Progenitor cell of endocrine pancreas (in vitro differentiated cells): ENCODE measurements at places on chromosomes 1 and 21. TPM values are rescaled to one million over a fixed set of nuclear protein-coding genes. Genes with fewer than 3 reads are reported as not detected.

- DNase-seq = no peak
- peak overlapping the region; percentile 56 for H3K27ac ChIP-seq
- peaks cover 14% of the 10 kb centered on the region for H3K4me1 ChIP-seq
- no peaks in the 10 kb centered on the region for H3K36me3 ChIP-seq
- peaks cover 5% of the 10 kb centered on the region for H3K27me3 ChIP-seq
These were observed 88.4 kb downstream of the PROX1 start for GRCh38 chr1:214075999-214076707.

- no peak for DNase-seq
- H3K36me3 ChIP-seq = peaks cover 48% of the 10 kb centered on the region
- H3K27me3 ChIP-seq = no peaks in the 10 kb centered on the region
- H3K4me1 ChIP-seq = peaks cover 34% of the 10 kb centered on the region
These were observed 12.4 kb downstream of the C1orf198 start for GRCh38 chr1:230855886-230856285.

DNA sequence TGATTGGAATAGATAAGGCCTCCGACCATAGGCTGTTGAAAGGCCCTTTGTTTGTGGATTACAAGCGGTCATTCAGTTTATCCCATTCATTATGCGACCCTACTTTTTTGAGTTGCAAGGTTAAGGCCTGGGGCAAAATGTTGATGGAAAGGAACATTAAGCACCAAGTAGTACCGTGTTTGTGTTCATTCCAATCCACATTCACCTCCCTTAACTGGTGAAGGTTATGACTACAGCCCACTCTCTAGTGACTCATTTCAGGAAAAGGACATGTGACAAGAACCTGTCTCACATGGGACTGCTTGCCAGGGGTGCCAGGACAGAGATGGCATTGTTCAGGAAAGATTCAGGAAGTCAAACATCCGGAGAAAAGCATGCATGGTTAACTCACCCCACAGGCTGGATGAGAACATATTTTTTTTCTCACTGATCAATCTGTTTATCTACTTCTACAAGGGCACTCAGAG is 81.6 kb downstream of the CD58 start:
- no peaks in the 10 kb centered on the region for H3K36me3 ChIP-seq
- no peaks in the 10 kb centered on the region for H3K27me3 ChIP-seq
- H3K4me1 ChIP-seq = peaks cover 38% of the 10 kb centered on the region
- H3K4me3 ChIP-seq = no peak overlapping the region

- peaks cover 61% of the 10 kb centered on the region for H3K27me3 ChIP-seq
- H3K36me3 ChIP-seq = no peaks in the 10 kb centered on the region
- H3K4me3 ChIP-seq = no peak overlapping the region
- no peak for DNase-seq
- H3K27ac ChIP-seq = no peak overlapping the region
These were observed 73.5 kb downstream of the RRAGC start for GRCh38 chr1:38786040-38786436.

GRCh38 chr1:176717066-176717750 is 254.2 kb downstream of the PAPPA2 start:
- no peak for DNase-seq
- no peaks in the 10 kb centered on the region for H3K27me3 ChIP-seq
- no peak overlapping the region for H3K4me3 ChIP-seq
- no peak overlapping the region for H3K27ac ChIP-seq

DNA sequence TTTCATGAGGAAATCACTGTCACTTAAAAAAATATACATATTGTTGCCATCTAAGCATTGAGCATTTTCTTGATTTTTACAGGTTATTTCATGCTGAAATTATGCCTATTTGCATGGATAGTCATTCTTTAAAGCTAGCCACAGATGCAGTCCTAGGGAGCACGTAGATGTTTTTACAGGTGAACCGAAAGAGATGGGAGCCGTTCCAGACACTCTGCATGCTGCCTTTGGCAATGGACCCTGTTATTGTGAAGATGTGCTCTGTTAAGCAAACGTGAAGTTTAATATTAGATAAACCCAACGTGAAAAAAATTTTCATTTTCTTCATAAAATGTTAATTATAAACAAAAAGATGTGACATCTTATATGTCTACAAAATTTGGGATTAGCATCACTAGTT is 7.1 kb downstream of the PROX1 start:
- peaks cover 32% of the 10 kb centered on the region for H3K36me3 ChIP-seq
- no peak overlapping the region for H3K4me3 ChIP-seq
- H3K27ac ChIP-seq = no peak overlapping the region
- no peaks in the 10 kb centered on the region for H3K27me3 ChIP-seq
- peaks cover 41% of the 10 kb centered on the region for H3K4me1 ChIP-seq
- no peak for DNase-seq

GRCh38 chr1:41619511-41620364 is 135.3 kb upstream of the EDN2 start:
- H3K27me3 ChIP-seq = peaks cover 12% of the 10 kb centered on the region
- no peak overlapping the region for H3K4me3 ChIP-seq
- H3K36me3 ChIP-seq = no peaks in the 10 kb centered on the region
- DNase-seq = no peak
- H3K27ac ChIP-seq = no peak overlapping the region

GRCh38 chr1:27527223-27527889 is 37.4 kb upstream of the WASF2 start:
- H3K36me3 ChIP-seq = no peaks in the 10 kb centered on the region
- H3K4me1 ChIP-seq = peaks cover 53% of the 10 kb centered on the region
- peak overlapping the region; percentile 62 for H3K4me3 ChIP-seq
- H3K27ac ChIP-seq = peak overlapping the region; percentile 87

- no peaks in the 10 kb centered on the region for H3K36me3 ChIP-seq
- peaks cover 22% of the 10 kb centered on the region for H3K27me3 ChIP-seq
- H3K4me3 ChIP-seq = no peak overlapping the region
- H3K27ac ChIP-seq = no peak overlapping the region
- no peaks in the 10 kb centered on the region for H3K4me1 ChIP-seq
- DNase-seq = no peak
These were observed 16.3 kb upstream of the IL10 start for GRCh38 chr1:206788487-206789050.

DNA sequence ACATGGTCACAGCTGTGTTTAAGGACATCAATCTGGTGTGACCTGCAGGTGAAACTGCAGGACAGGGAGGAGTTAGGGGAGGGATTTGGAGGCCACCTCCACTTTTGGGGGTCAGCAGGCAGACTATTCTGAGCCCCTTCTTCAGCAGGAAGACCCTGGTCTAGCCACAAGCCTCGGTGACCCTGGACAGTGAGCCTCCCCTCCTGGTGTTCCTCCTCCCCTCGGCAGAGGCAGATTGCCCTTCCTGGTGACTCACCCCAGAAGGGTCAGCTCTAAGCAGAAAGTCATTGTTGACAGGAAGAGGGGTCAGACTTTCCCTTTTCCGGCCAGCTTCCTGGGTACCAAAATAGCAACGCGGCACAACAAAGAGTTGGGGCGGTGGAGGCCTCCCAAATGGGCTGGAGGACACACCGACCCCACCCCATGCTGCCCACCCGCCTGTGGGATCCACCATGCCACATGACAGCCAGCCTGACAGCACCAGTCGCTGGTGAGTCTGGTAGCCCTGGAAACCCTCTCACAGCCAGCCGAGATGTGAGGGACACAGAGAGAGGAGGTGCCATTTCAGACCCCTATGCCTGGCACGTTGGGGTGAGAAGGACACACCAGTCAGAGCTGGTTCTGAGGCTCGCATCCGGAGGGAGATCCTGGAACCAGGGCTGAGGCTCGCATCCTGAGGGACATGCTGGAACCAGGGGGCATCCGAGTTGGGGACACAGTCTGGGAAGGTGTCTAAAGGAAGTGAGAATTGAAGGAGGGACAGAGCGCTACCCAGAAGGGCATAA is 14.7 kb upstream of the CSF1 start:
- H3K4me1 ChIP-seq = no peaks in the 10 kb centered on the region
- no peak overlapping the region for H3K27ac ChIP-seq
- no peaks in the 10 kb centered on the region for H3K36me3 ChIP-seq
- no peak for DNase-seq
- H3K27me3 ChIP-seq = peaks cover 24% of the 10 kb centered on the region

- peak overlapping the region; percentile 17 for H3K27ac ChIP-seq
- peaks cover 8% of the 10 kb centered on the region for H3K4me1 ChIP-seq
- peaks cover 20% of the 10 kb centered on the region for H3K36me3 ChIP-seq
- DNase-seq = no peak
- H3K4me3 ChIP-seq = no peak overlapping the region
These were observed 50.2 kb downstream of the UBE4B start for GRCh38 chr1:10082785-10083479.

GRCh38 chr1:68233202-68233601 is 879 bp upstream of the WLS start:
- peak overlapping the region; percentile 91 for H3K27ac ChIP-seq
- no peak for DNase-seq
- peak overlapping the region; percentile 91 for H3K4me3 ChIP-seq
- peaks cover 19% of the 10 kb centered on the region for H3K4me1 ChIP-seq

DNA sequence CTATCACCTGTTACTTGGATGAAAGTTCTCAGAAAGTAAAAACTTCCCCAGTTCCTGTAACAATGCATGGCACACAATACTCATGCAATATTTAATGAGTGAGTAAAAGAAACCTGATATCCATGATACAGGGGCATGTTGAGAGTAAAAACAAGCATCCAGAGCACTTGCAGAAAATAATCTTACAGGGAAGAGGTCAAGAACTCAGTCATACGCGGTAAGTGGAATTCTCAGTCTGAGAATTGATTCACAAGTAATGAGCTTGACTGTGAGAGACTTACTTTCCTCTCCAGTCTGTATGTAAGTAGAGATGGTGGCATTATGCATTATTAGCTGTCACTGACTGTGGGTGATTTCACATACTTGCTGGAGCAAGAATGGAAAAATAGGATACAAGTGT is 976.9 kb downstream of the BRINP3 start:
- H3K4me1 ChIP-seq = no peaks in the 10 kb centered on the region
- no peaks in the 10 kb centered on the region for H3K27me3 ChIP-seq
- no peak for DNase-seq
- no peak overlapping the region for H3K4me3 ChIP-seq
- H3K27ac ChIP-seq = no peak overlapping the region

Gene COL11A1
- 2.3 and 2.4 TPM in 2 replicates for total RNA-seq
